Activated naive CD8-positive, alpha-beta T cell treated with anti-CD3 and anti-CD28 coated beads for 36 hours (primary cell): ENCODE measurements at places on chromosomes 1 and 21. TPM values are rescaled to one million over a fixed set of nuclear protein-coding genes. Genes with fewer than 3 reads are reported as not detected.

PLXNA2 gene
- not detected for total RNA-seq

TNNI3K gene
- total RNA-seq, result not detected

SIM2 gene
- total RNA-seq, result not detected

PTP4A2 gene
- total RNA-seq, result 342 TPM

S100A14 gene
- not detected for total RNA-seq

OR2T11 gene
- total RNA-seq, result not detected

SYF2 gene
- total RNA-seq, result 36.6 TPM

HUNK gene
- 0.42 TPM for total RNA-seq

PCP4L1 gene
- total RNA-seq, result 0.80 TPM

DISC1 gene
- 1.7 TPM for total RNA-seq

GBP5 gene
- total RNA-seq, result 187 TPM

SELP gene
- 1.1 TPM for total RNA-seq

GRCh38 chr1:50936321-50936720 is 23.7 kb downstream of the FAF1 start:
- peaks cover 16% of the 10 kb centered on the region for H3K36me3 ChIP-seq
- H3K4me1 ChIP-seq, result peaks cover 33% of the 10 kb centered on the region
- no peak overlapping the region for H3K4me3 ChIP-seq
- DNase-seq, result no peak

GRCh38 chr1:48488721-48489120 is 16.7 kb upstream of the SPATA6 start:
- H3K4me1 ChIP-seq, result no peaks in the 10 kb centered on the region
- no peak for DNase-seq
- no peak overlapping the region for H3K4me3 ChIP-seq

GRCh38 chr1:71918630-71919029 is 363.7 kb downstream of the NEGR1 start:
- H3K4me3 ChIP-seq, result no peak overlapping the region
- H3K27me3 ChIP-seq, result no peaks in the 10 kb centered on the region
- H3K36me3 ChIP-seq, result no peaks in the 10 kb centered on the region
- H3K27ac ChIP-seq, result no peak overlapping the region
- DNase-seq, result no peak

DNA sequence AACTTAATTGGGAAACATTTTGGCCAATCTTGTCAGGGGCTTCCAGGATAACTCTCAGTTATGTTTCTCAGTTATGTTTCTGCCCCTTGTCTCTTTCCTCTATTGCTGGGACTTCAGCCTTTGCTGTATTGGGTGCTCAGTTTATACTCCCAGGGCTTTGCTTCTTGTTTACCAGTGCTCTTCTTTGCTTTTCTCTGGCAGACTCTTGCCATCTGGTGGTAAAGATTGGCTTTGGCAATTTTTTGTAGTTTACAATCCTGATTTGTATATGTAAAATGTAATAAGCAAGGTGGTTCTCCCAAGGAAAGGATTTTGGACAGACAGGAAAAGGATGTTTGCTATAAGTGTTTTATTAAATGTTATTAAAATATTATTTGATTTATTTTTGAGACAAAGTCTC is 37.9 kb downstream of the FABP3 start:
- H3K27ac ChIP-seq, result no peak overlapping the region
- H3K4me1 ChIP-seq, result peaks cover 2% of the 10 kb centered on the region
- no peak for DNase-seq
- H3K27me3 ChIP-seq, result no peaks in the 10 kb centered on the region

- no peaks in the 10 kb centered on the region for H3K27me3 ChIP-seq
- no peak overlapping the region for H3K27ac ChIP-seq
- DNase-seq, result no peak
Measured at GRCh38 chr21:46120301-46121285, 22.7 kb downstream of the COL6A2 start.

GRCh38 chr1:12341667-12342066 is 111.8 kb downstream of the VPS13D start:
- peak; percentile 24 for DNase-seq
- H3K27ac ChIP-seq, result peak overlapping the region; percentile 10
- peaks cover 66% of the 10 kb centered on the region for H3K4me1 ChIP-seq
- no peak overlapping the region for H3K4me3 ChIP-seq
- H3K36me3 ChIP-seq, result peaks cover 41% of the 10 kb centered on the region

GRCh38 chr21:37886120-37886519 is 30.1 kb downstream of the KCNJ6 start:
- no peak overlapping the region for H3K4me3 ChIP-seq
- H3K4me1 ChIP-seq, result no peaks in the 10 kb centered on the region
- no peaks in the 10 kb centered on the region for H3K27me3 ChIP-seq

- no peak overlapping the region for H3K27ac ChIP-seq
- peaks cover 12% of the 10 kb centered on the region for H3K4me1 ChIP-seq
- no peak overlapping the region for H3K4me3 ChIP-seq
- peaks cover 46% of the 10 kb centered on the region for H3K36me3 ChIP-seq
- H3K27me3 ChIP-seq, result no peaks in the 10 kb centered on the region
Measured at GRCh38 chr21:14088391-14088790, 122.4 kb downstream of the LIPI start.

DNA sequence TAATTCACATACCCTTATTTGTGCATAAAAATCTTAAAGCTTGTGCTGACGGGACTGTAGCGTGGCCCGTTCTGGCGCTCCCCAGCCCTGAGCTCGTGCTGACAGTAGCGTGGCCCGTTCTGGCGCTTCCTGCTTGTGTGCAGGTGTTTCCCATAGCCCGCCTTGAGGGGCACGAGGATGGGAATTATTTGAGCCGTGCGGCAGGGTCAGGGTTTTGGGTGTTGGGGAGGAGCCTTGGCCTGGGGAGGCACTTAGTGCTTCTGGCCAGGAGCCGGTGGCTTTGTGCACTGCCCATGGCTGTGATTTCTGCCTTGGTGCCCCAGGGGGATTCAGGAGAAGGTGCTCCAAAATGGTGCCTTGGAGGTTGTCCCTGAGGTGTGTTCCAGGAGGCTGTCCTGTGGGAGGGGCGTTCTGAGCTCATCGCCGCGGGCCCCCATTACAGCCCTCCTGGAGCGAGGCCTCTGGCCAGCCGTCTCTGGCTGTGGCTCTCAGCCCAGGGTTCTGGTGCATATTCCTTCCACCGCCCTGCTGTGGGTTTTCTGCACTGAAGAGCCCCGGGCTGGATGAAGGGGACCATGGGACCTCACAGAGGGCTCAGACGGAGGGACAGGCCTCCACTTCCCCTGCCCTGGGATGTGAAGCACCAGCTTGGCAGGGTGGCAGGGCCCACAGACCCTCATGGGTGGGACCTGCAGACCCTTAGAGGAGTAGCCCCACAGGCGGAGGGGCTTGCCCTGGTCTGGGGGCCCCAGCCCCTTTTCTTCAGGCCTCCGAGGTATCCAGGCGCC is 6.6 kb downstream of the SLX9 start:
- no peak overlapping the region for H3K27ac ChIP-seq
- peaks cover 12% of the 10 kb centered on the region for H3K36me3 ChIP-seq
- peaks cover 19% of the 10 kb centered on the region for H3K4me1 ChIP-seq
- no peak for DNase-seq
- H3K4me3 ChIP-seq, result no peak overlapping the region

DNA sequence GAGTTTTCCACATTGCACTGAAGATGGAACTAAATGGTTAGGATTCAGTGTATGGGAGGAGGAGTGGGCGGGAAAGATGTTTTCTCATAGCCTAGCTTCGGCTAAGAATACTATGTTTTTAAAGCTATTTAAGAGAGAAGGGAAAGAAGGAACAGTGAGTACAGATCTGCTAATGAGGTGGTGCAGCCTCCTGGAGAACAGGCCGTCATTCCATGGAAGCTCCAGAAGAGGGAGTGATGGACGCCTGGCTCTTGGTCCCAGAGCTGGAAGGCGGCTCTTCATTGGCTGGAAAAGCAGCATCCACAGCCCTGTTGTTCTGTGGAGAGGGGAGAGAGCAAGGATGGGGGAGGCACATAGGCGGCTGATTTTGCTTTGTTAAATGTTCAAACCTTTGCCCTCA is 6.9 kb downstream of the CAMK1G start:
- no peak overlapping the region for H3K27ac ChIP-seq
- H3K4me3 ChIP-seq, result no peak overlapping the region
- no peak for DNase-seq
- peaks cover 5% of the 10 kb centered on the region for H3K4me1 ChIP-seq

GRCh38 chr1:86965012-86965826 is 50.8 kb downstream of the HS2ST1 start:
- no peaks in the 10 kb centered on the region for H3K4me1 ChIP-seq
- no peak overlapping the region for H3K4me3 ChIP-seq
- peaks cover 4% of the 10 kb centered on the region for H3K36me3 ChIP-seq

DNA sequence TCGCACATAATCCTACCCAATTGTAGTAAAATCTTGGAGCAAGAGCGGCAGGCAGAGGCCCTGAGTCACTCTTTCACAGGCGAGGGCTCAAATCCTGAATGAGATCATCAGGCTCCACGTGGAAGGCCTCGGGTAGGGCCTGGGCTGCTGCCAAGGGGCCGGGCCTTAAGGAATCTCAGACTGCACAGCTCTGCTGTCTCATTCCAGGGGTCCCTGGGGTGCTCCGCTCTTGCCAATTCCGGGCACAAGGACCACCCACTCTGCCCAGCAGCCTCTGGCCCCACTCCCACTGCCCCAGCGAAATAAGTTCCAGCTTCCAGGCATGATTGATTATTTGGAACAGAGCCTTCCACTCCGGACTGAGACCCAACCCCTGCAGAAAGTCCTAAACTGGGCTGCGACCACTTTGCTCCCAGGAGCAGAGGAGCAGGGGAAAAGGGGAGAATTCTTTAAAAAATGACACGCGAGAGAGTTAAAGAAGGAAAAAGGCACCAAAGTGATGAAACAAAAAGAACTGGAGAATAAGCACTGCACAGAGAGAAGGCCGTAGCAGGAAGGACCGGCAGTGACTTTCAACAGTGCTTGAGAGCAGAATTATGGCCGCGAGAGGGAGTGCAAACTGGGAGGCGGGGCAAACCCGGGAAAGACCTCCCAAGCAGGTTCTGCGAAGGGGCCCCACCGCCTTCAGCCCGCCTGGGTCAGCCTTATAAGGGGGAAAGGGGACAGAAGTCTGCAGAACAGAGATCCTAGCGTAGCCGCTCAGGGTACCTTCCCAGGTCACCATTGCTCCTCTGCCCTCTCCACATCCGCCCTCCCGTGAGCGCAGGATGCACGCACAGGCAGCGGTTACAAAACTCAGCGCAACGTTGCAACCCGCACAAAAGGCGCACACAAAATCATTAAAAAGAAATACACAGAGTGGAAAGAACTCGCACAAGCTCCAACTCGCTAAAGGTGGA is 2.0 kb downstream of the ADAMTS1 start:
- DNase-seq, result peak; percentile 21
- peaks cover 27% of the 10 kb centered on the region for H3K4me1 ChIP-seq
- H3K4me3 ChIP-seq, result peak overlapping the region; percentile 5
- H3K36me3 ChIP-seq, result no peaks in the 10 kb centered on the region

- H3K27me3 ChIP-seq, result no peaks in the 10 kb centered on the region
- no peaks in the 10 kb centered on the region for H3K36me3 ChIP-seq
- no peak overlapping the region for H3K4me3 ChIP-seq
- no peaks in the 10 kb centered on the region for H3K4me1 ChIP-seq
- no peak overlapping the region for H3K27ac ChIP-seq
Measured at GRCh38 chr1:163771637-163772036, 449.9 kb downstream of the NUF2 start.

- no peak overlapping the region for H3K27ac ChIP-seq
- no peaks in the 10 kb centered on the region for H3K36me3 ChIP-seq
- H3K4me3 ChIP-seq, result no peak overlapping the region
- peaks cover 40% of the 10 kb centered on the region for H3K27me3 ChIP-seq
Measured at GRCh38 chr1:14740016-14740415, 141.5 kb downstream of the KAZN start.

DNA sequence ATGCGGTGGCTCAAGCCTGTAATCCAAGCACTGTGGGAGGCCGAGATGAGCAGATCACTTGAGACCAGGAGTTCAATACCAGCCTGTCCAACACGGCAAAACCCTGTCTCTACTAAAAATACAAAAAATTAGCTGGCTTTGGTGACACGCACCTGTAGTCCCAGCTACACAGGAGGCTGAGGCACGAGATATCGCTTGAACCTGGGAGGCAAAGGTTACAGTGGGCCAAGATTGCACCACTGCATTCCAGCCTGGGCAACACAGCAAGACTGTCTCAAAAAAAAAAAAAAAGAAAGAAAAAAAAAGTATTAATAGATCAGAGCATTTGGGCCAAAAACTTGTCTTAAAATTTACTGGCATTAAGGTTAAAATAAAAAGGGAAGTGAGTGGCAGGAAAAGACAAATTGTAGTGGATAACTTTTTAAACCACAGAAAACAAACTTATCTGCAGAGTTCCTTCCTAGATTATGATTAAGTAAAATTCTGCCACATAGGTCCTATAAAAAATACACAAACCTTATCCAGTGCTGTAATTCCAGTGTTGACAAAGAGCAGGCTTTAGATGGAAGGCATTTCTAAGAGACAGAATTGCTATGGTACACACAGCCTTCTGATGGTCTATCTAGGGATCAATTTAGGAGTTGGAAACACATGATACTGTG is 53.3 kb downstream of the EIF4G3 start:
- peaks cover 20% of the 10 kb centered on the region for H3K36me3 ChIP-seq
- no peak overlapping the region for H3K27ac ChIP-seq
- peaks cover 2% of the 10 kb centered on the region for H3K4me1 ChIP-seq

DNA sequence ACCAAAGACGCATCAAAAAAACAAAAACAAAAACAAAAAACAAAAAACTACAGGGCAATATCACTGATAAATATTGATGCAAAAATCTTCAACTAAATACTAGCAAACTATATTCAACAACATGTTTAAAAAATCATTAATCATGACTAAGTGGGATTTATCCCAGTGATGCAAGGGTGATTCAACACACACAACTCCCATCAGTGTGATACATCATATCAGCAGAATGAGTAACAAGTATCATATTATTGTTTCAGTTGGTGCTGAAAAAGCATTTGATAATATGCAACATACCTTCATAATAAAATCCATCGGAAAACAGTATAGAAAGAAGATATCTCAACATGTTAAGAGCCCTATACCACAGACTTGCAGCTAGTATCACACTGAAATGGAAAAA is 953.0 kb downstream of the AMY1C start:
- H3K4me1 ChIP-seq, result no peaks in the 10 kb centered on the region
- H3K36me3 ChIP-seq, result no peaks in the 10 kb centered on the region
- H3K4me3 ChIP-seq, result no peak overlapping the region
- H3K27ac ChIP-seq, result no peak overlapping the region
- no peak for DNase-seq
- no peaks in the 10 kb centered on the region for H3K27me3 ChIP-seq

GRCh38 chr1:195970209-195970608 is 638.0 kb downstream of the KCNT2 start:
- no peak overlapping the region for H3K4me3 ChIP-seq
- no peaks in the 10 kb centered on the region for H3K4me1 ChIP-seq
- no peak for DNase-seq
- no peak overlapping the region for H3K27ac ChIP-seq
- H3K36me3 ChIP-seq, result no peaks in the 10 kb centered on the region

DNA sequence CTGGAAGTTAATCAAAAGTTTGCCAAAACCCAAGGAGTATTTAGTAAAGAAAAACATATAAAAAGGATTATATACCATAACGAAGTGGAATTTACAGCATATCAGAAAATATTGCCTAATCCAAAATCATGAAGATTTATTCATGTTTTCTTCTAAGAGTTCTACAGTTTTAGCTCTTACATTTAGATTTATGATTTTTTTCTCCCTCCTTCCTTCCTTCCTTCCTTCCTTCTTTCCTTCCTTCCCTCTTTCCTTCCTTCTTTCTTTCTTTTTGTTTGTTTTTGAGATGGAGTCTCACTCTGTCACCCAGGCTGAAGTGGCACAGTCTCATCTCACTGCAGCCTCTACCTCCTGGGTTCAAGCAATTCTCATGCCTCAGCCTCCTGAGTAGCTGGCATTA is 15.7 kb upstream of the PRSS38 start:
- no peak overlapping the region for H3K27ac ChIP-seq
- no peaks in the 10 kb centered on the region for H3K4me1 ChIP-seq
